ENCODE measurements at places on chromosomes 4 and X. TPM values are rescaled to one million over a fixed set of nuclear protein-coding genes. Genes with fewer than 3 reads are reported as not detected.

- no peaks in the 10 kb centered on the region for H3K4me1 ChIP-seq
- no peaks in the 10 kb centered on the region for H3K36me3 ChIP-seq
- no peaks in the 10 kb centered on the region for H3K27me3 ChIP-seq
- no peak overlapping the region for H3K27ac ChIP-seq
- no peak overlapping the region for H3K4me3 ChIP-seq
These were observed 56.6 kb downstream of the KIF4A start for GRCh38 chrX:70346418-70347070.

GRCh38 chr4:120616-121015, 3.7 kb upstream of the ZNF718 start:
- peaks cover 26% of the 10 kb centered on the region for H3K27me3 ChIP-seq
- H3K4me1 ChIP-seq: peaks cover 79% of the 10 kb centered on the region
- H3K4me3 ChIP-seq: peak overlapping the region; percentile 88
- peak overlapping the region; percentile 100 for H3K27ac ChIP-seq

- H3K27me3 ChIP-seq: peaks cover 2% of the 10 kb centered on the region
- H3K27ac ChIP-seq: no peak overlapping the region
- no peak overlapping the region for H3K4me3 ChIP-seq
- no peaks in the 10 kb centered on the region for H3K36me3 ChIP-seq
These were observed 17.6 kb downstream of the FRAS1 start for GRCh38 chr4:78074759-78075158.

GRCh38 chr4:184376126-184376838, 98.1 kb downstream of the IRF2 start:
- no peak overlapping the region for H3K4me3 ChIP-seq
- peaks cover 10% of the 10 kb centered on the region for H3K4me1 ChIP-seq
- H3K36me3 ChIP-seq: peaks cover 13% of the 10 kb centered on the region
- no peak for DNase-seq

GRCh38 chrX:40501164-40501855, 79.5 kb upstream of the ATP6AP2 start:
- peaks cover 1% of the 10 kb centered on the region for H3K27me3 ChIP-seq
- H3K27ac ChIP-seq: no peak overlapping the region
- DNase-seq: no peak
- no peaks in the 10 kb centered on the region for H3K36me3 ChIP-seq
- no peak overlapping the region for H3K4me3 ChIP-seq

- no peak overlapping the region for H3K27ac ChIP-seq
- no peaks in the 10 kb centered on the region for H3K4me1 ChIP-seq
- H3K27me3 ChIP-seq: peaks cover 9% of the 10 kb centered on the region
- DNase-seq: no peak
- no peaks in the 10 kb centered on the region for H3K36me3 ChIP-seq
These were observed 134.1 kb upstream of the SCML1 start for GRCh38 chrX:17603196-17603595.

DNA sequence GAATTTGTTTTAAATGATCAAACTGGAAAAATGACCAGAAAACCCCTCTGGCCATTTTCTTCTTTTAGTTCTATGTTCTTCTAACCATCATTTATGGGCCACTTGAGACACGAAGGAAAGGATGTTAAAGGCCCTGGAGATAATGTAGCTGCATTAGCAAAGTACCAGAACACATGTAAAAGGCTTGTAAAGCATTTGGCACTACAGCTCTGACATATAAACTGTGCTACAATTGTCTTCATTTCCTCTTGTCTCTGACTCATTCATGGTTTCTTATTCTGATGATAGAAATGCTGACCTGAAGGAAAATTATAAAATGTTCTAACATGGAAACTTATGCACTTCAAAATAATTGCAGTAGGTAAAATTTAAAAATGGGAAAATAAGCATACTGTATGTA, 388.7 kb downstream of the FAT4 start:
- no peaks in the 10 kb centered on the region for H3K4me1 ChIP-seq
- no peak overlapping the region for H3K4me3 ChIP-seq

GRCh38 chr4:185822791-185823190, 10.8 kb upstream of the SORBS2 start:
- no peak for DNase-seq
- H3K27me3 ChIP-seq: no peaks in the 10 kb centered on the region
- H3K27ac ChIP-seq: no peak overlapping the region
- H3K4me1 ChIP-seq: no peaks in the 10 kb centered on the region
- H3K36me3 ChIP-seq: no peaks in the 10 kb centered on the region
- no peak overlapping the region for H3K4me3 ChIP-seq

DNA sequence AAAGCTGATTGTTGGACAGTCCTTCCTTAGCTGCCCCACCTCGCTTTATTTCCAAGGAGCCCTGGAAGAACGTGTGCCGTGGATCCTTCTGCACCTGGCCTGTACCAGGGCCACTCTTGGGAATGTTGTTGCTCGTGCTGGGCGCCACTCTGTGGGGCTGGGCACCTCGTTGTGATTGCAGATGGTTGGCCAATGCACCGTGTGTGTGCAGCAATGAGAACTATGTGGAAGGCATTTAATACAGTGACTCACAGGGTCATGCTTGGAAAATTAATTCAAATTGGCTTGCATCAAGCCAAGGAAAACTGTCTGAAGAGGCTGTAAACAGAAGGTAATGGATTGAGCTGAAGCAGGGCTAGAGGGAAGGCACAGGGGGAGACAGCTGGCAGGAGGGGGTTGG, 37.0 kb upstream of the CD99L2 start:
- no peak for DNase-seq
- no peak overlapping the region for H3K27ac ChIP-seq
- no peaks in the 10 kb centered on the region for H3K4me1 ChIP-seq
- H3K36me3 ChIP-seq: no peaks in the 10 kb centered on the region
- H3K27me3 ChIP-seq: peaks cover 6% of the 10 kb centered on the region

DNA sequence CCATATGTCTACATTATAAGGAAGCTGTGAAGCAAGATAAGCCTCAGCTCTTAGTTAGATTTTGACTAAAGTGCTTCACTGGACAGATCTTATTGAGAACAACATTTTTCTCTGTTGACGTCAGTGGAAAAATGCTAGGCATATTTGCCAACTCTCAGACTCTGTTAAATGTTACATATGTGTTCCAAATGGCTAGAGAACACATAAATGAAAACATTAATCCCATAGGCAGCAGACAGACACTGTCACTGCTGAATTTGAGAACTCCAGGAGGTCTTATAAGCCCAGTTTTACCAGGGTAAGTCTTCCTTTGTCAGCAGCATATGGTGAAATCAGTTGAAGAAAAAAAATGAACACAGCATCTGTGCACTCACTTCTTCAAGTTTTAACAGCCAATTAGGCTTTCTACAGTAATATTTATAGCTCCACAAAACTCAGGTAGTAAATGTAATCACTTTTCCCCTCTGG, 186.9 kb downstream of the CAMK2D start:
- no peak for DNase-seq
- no peak overlapping the region for H3K4me3 ChIP-seq
- H3K36me3 ChIP-seq: peaks cover 5% of the 10 kb centered on the region
- H3K27me3 ChIP-seq: peaks cover 3% of the 10 kb centered on the region
- peaks cover 44% of the 10 kb centered on the region for H3K4me1 ChIP-seq

- no peaks in the 10 kb centered on the region for H3K4me1 ChIP-seq
- DNase-seq: no peak
- no peak overlapping the region for H3K27ac ChIP-seq
- H3K4me3 ChIP-seq: no peak overlapping the region
- no peaks in the 10 kb centered on the region for H3K36me3 ChIP-seq
These were observed 67.2 kb upstream of the IBSP start for GRCh38 chr4:87732033-87732765.

DNA sequence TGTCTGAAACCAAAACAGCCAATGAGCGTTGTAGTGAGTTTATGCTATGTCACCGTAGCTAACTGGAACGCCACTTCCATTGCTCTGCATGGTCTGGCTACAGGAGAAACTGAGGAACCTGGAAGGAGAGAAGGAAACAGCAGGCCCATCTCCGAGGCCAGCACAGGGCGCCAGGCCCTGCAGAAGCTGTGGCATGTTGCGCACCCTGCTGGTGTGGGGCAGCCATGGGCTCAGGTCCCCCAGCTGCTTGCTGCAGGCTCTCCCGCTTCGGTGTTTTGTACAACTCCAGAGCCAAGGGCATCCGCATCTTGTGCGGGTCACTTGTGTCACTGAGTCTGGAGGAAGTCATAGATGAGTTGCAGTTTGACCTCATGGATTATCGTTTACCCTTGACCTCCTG, 89.2 kb downstream of the AFAP1 start:
- H3K27ac ChIP-seq: no peak overlapping the region
- H3K27me3 ChIP-seq: peaks cover 2% of the 10 kb centered on the region
- no peak overlapping the region for H3K4me3 ChIP-seq
- peaks cover 11% of the 10 kb centered on the region for H3K4me1 ChIP-seq
- no peak for DNase-seq
- no peaks in the 10 kb centered on the region for H3K36me3 ChIP-seq

- H3K4me1 ChIP-seq: no peaks in the 10 kb centered on the region
- no peaks in the 10 kb centered on the region for H3K36me3 ChIP-seq
- H3K27me3 ChIP-seq: peaks cover 2% of the 10 kb centered on the region
- no peak overlapping the region for H3K4me3 ChIP-seq
- H3K27ac ChIP-seq: no peak overlapping the region
These were observed 402.2 kb downstream of the MID1IP1 start for GRCh38 chrX:39203427-39203826.

DNA sequence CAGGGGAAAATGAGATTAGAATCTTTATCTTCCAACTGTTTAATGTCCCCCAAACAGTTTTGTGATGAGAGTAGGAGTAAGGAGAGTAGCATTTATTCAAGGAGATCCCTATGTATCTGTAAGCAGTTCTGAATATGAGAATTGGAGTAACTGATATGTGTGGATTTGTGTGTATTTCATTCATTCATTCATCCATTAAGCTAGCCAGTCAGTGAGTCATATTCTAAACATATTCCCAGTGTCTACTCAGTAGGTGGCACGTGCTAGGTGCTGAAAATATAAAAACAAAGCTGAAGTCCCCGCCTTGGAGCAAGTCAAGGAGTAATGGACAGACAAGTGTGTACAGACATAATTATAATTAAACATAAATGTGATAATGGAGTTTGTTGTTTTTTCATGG, 12.4 kb upstream of the STX18 start:
- no peak overlapping the region for H3K4me3 ChIP-seq
- DNase-seq: no peak
- no peaks in the 10 kb centered on the region for H3K4me1 ChIP-seq
- no peaks in the 10 kb centered on the region for H3K27me3 ChIP-seq

FAM47A gene
- not detected for polyA plus RNA-seq

CT45A1 gene
- not detected for polyA plus RNA-seq

WWC2 gene
- 3.7 TPM for polyA plus RNA-seq

HS3ST1 gene
- not detected for polyA plus RNA-seq

ARHGAP6 gene
- not detected for polyA plus RNA-seq

GAGE2A gene
- polyA plus RNA-seq: not detected

SULT1B1 gene
- 8.9 TPM for polyA plus RNA-seq

CXCL11 gene
- polyA plus RNA-seq: not detected

Measured in immature natural killer cell (primary cell).